ENCODE measurements at places on chromosomes 1 and 21.

- no peak for DNase-seq
Observed at GRCh38 chr1:227424953-227425352, 106.7 kb upstream of the CDC42BPA start.

- no peak for DNase-seq
Observed at GRCh38 chr21:38660333-38661196, 145.2 kb upstream of the ETS2 start.

- DNase-seq, result no peak
Observed at GRCh38 chr1:115311474-115311989, 26.5 kb downstream of the NGF start.

DNA sequence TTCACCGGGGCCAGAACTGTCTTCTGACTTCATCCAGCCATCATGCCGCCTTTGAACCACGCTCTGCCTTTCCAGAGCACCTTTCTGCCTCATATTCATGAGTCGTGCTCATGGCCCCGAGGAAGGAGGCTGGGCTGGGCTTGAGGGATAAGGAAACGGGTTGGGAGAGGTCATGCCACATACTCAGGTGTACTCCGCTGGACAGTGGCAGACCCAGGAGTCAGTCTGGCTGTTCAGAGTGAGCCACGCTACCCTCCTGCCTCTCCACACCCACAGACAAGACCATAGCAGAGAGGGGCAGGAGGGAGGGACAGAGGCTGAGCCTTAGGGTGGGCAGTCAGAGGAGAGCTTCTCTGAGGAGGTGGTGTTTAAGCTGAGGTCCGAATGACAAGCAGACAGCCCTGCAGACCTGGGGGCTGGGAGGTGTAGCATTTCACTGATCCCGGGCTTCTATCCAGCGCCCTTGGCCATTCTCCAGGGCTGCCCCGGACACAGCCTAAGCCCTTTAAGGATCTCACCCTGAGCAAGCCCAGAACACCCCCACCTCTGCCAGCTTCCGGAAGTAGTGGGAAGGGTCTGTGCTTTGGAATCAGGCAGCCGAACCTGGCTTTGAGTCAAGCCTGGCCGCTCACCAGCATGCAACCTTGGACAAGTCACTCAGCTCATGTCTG, 102.3 kb downstream of the LACTBL1 start:
- no peak for DNase-seq

GRCh38 chr1:18917071-18917799, 14.9 kb upstream of the ALDH4A1 start:
- no peak for DNase-seq

DNA sequence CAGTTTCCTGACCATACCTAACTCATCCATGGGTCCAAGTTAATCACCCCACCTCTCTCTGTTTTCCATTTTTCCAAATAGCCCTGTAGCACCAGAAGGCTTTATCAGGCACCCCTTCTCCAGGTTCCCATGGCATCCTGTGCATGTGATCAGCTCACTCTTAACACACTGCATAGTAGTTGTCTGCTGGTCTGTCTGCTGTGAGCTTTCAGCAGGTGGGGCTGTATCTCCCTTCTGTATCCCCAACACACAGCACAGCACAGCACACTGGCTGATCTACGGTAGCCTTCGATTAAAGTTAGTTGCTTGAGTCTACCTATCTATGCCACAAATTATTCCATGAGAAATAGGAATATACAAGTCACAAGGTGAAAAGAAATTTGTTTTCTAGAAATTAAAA, 54.3 kb upstream of the C1orf198 start:
- DNase-seq, result no peak

- DNase-seq, result no peak
Observed at GRCh38 chr21:46206163-46207005, 22.1 kb upstream of the SPATC1L start.

- DNase-seq, result no peak
Observed at GRCh38 chr1:61081144-61081685, 1.1 kb upstream of the NFIA start.

DNA sequence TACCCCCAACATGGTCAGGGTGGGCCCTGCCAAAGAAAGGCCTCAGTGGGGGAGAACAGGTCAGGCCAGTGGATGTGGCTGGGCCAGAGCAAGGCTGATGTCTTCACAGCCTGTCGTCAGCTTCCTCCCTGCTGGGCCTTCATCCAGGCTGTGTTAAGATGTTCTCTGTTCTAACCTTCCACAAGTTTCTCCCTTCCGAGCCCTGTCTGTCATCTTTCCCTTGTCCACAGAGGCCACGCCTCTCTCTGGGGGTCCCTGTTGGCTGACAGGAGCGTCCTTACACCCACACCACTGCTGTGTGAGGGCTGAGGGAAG, 36.2 kb downstream of the SIM2 start:
- DNase-seq, result no peak

GRCh38 chr1:97827887-97828286, 92.9 kb downstream of the DPYD start:
- no peak for DNase-seq

- DNase-seq, result no peak
Observed at GRCh38 chr1:49448200-49448599, 575.6 kb downstream of the AGBL4 start.

- DNase-seq, result no peak
Observed at GRCh38 chr1:155833665-155834295, 23.2 kb downstream of the GON4L start.

- DNase-seq, result peak; percentile 46
Observed at GRCh38 chr1:67766141-67766978, 66.9 kb downstream of the GNG12 start.

GRCh38 chr1:23889074-23889473, 21.0 kb upstream of the FUCA1 start:
- peak; percentile 80 for DNase-seq

DNA sequence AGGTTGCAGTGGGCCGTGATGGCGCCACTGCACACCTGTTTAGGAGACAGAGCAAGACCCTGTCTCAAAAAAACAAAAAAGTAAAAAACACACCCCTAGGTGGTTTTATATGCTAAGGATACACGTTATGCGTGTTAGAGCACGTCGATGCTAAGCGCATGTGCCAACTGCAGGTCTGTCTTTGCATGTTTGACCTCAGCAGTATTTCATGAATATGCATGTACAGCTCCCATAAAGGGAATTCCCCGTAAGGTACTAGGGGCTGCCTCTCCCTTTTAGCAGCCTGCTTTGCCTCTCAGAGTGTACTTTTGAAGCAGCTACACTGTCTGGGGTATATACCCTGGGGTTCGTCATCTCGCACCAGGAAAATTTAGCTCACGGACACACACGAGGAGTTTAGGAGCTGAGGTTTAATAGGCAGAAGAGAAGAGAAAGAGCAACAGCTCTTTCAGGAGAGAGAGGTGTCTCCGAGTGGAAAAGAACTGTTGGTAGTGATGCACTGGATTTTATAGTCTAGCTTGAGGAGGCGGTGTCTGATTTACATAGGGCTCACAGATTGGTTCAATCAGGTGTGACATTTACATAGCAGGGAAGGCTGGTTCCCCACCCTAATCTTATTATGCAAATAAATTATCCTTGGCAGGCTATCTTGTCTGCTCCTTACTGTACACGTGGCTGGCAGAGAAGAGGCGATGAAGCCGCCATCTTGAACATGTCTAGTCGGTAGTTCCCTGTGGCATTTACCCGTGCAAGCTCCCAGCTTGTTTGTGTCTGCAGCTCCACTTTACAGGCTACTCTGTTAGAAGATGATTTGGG, 4.2 kb upstream of the OTUD3 start:
- no peak for DNase-seq

- peak; percentile 53 for DNase-seq
Observed at GRCh38 chr1:43994794-43995790, 3.7 kb downstream of the CCDC24 start.

- peak; percentile 34 for DNase-seq
Observed at GRCh38 chr1:183323849-183324683, 94.1 kb downstream of the NMNAT2 start.

DNA sequence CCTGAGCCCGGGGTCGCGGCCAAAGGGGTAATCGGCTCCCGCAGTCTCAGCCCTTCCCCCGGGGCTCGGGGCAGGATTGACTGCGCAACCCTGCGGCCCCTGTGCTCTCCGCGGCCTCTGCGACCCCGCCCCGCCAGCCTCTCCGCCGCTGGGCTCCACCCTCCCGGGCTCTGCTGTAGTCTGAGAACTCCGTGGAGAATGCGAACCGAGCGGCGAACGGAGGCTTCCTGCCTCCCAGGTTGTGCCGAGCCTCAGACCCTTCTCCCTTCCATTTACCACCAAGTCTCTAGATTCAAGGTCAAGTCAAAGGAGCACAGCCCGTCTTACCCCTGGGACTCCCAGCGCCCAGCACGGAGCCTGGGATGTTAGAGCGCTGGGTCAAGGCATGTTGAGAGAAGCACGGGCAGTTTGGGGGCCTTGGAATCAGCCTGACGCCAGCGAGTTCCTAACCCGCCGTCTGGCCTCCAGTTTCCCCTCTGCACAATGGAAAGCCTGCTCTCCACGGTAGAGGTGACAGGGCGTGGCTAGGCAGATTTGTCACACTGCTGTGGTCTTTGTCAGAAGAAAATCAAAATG, 3.0 kb downstream of the ATP2B4 start:
- peak; percentile 23 for DNase-seq

- DNase-seq, result no peak
Observed at GRCh38 chr1:41894808-41895483, 23.8 kb downstream of the HIVEP3 start.

GRCh38 chr1:46747683-46748288, 28.9 kb upstream of the EFCAB14 start:
- peak; percentile 21 for DNase-seq

Measured in GM12865 (cell line).